ENCODE measurements at places on chromosomes 4 and X.

GRCh38 chr4:152734015-152734698 lies 45.4 kb downstream of the TIGD4 start:
- no peaks in the 10 kb centered on the region for H3K36me3 ChIP-seq
- peak overlapping the region; percentile 33 for H3K27ac ChIP-seq
- peaks cover 15% of the 10 kb centered on the region for H3K4me1 ChIP-seq
- no peak for DNase-seq

GRCh38 chrX:68571610-68572311 lies 72.9 kb downstream of the YIPF6 start:
- no peaks in the 10 kb centered on the region for H3K27me3 ChIP-seq
- H3K36me3 ChIP-seq: peaks cover 3% of the 10 kb centered on the region
- no peak overlapping the region for H3K27ac ChIP-seq
- DNase-seq: no peak
- H3K4me1 ChIP-seq: no peaks in the 10 kb centered on the region
- no peak overlapping the region for H3K4me3 ChIP-seq

GRCh38 chrX:67922966-67923365 lies 379.1 kb downstream of the AR start:
- no peaks in the 10 kb centered on the region for H3K4me1 ChIP-seq
- no peaks in the 10 kb centered on the region for H3K36me3 ChIP-seq
- no peak overlapping the region for H3K4me3 ChIP-seq
- no peak overlapping the region for H3K27ac ChIP-seq

GRCh38 chr4:133891011-133891410 lies 310.6 kb downstream of the PABPC4L start:
- no peak for DNase-seq
- H3K4me3 ChIP-seq: no peak overlapping the region
- H3K36me3 ChIP-seq: no peaks in the 10 kb centered on the region
- no peak overlapping the region for H3K27ac ChIP-seq
- H3K4me1 ChIP-seq: no peaks in the 10 kb centered on the region
- no peaks in the 10 kb centered on the region for H3K27me3 ChIP-seq

GRCh38 chrX:53795576-53795975 lies 109.1 kb upstream of the HUWE1 start:
- H3K4me1 ChIP-seq: peaks cover 3% of the 10 kb centered on the region
- DNase-seq: no peak
- H3K4me3 ChIP-seq: no peak overlapping the region
- no peak overlapping the region for H3K27ac ChIP-seq
- peaks cover 6% of the 10 kb centered on the region for H3K27me3 ChIP-seq

DNA sequence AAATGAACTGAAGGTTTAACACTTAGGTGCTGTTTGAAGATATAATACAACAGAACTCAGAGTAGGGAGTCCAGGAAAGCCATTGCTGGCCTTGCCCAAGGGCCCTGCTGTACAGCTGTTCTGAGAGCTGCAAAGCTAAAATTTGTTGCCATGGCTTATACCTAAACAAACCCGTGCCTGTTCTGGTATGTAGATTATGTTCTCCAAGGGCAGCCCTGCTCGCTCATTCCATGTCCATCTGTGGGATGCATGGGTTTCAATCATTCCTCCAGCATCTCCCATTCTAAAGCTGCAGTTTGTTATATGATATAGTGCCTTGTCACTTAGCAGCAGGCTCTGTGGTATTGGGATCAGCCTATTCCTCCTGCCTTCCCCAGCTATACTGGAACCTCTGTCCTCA lies 80.8 kb upstream of the BMPR1B start:
- H3K27ac ChIP-seq: no peak overlapping the region
- DNase-seq: no peak
- no peaks in the 10 kb centered on the region for H3K4me1 ChIP-seq

GRCh38 chr4:185893500-185893899 lies 81.5 kb upstream of the SORBS2 start:
- H3K4me1 ChIP-seq: peaks cover 12% of the 10 kb centered on the region
- peaks cover 2% of the 10 kb centered on the region for H3K36me3 ChIP-seq
- peaks cover 18% of the 10 kb centered on the region for H3K27me3 ChIP-seq
- H3K27ac ChIP-seq: no peak overlapping the region

Data from memory B cell (primary cell).